ENCODE measurements at places on chromosomes 5 and 9. TPM values are rescaled to one million over a fixed set of nuclear protein-coding genes. Genes with fewer than 3 reads are reported as not detected.
A peak's percentile ranks its signal among the peaks of the same experiment; 100 is the strongest.

DNA sequence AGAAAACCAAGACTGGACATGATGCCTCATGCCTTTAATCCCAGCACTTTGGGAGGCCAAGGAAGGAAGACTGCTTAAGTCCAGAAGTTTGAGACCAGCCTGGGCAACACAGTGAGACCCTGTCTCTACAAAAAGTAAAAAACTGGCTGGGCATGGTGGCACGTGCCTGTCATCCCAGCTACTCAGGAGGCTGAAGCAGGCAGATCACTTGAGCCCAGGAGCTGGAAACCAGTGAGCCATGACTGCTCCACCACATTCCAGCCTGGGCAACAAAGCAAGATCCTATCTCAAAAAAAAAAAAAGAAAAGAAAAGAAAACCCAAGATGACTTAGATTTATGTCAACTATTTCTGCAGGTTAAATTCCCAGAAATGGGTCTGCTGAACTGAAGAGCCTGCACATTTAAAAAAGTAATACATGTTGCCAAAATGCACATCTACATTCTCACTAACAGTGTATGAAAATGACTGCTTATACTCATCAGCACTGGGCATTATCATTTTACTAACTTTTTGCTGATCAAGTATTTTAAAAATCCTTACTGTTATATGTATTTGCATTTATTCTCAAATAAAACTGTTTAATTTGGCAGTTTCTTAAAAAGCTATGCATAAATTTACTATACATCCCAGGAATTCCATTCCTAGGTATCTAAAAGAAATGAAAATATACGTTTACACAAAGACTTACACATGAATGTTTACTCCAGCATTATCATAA lies 14.3 kb downstream of the ERMP1 start:
- no peak for DNase-seq

- DNase-seq: no peak
Observed at GRCh38 chr5:172574871-172575223, 66.2 kb upstream of the NEURL1B start.

GRCh38 chr5:128197896-128198522 lies 114.4 kb downstream of the SLC12A2 start:
- no peak for DNase-seq

- peak; percentile 33 for DNase-seq
Observed at GRCh38 chr9:121684381-121685145, 33.1 kb downstream of the DAB2IP start.

GRCh38 chr9:131999692-132000551 lies 79.7 kb downstream of the MED27 start:
- no peak for DNase-seq

DNA sequence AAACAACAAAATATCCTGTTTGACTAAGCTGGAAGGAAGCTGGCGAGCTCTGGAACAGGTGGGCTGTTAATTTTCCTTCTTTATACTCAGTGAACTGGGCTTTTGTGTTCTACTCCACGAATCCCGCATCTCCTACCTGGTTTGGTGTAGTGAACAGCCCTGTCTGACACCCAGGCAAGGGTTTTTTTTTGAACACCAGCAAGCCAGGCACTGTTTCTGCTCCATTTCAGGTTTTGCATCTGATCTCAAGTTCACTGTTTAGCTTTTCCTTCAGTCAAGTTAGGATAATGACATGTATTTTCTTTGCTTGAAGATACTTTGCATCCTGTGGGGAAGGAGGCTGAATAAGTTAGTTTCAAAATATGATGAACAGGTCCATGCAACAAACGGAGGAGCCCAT lies 204.5 kb downstream of the SEMA6A start:
- DNase-seq: no peak

- no peak for DNase-seq
Observed at GRCh38 chr9:36897478-36897877, 136.6 kb downstream of the PAX5 start.

GRCh38 chr5:57181154-57181553 lies 7.3 kb downstream of the GPBP1 start:
- DNase-seq: no peak

GRCh38 chr5:162641142-162641813 lies 573.7 kb downstream of the GABRG2 start:
- DNase-seq: no peak

GRCh38 chr5:18546591-18546990 lies 912.3 kb downstream of the TAF11L14 start:
- DNase-seq: no peak

Gene GMCL2
- not detected for total RNA-seq

Gene DBH
- not detected for total RNA-seq

Gene LIX1
- not detected for total RNA-seq

Gene ZNF658
- 2.4 TPM for total RNA-seq

Gene PCDHGA8
- not detected for total RNA-seq

Gene ZNF618
- 0.70 TPM for total RNA-seq
